Tibial nerve (tissue), 4 donors: ENCODE measurements at places on chromosomes 6 and 20. TPM values are rescaled to one million over a fixed set of nuclear protein-coding genes. Genes with fewer than 3 reads are reported as not detected.

The OR2J2 gene
- not detected for total RNA-seq

The HSPA12B gene
- total RNA-seq: 30.9 TPM

The ATAT1 gene
- 9.6 TPM for total RNA-seq

The SOBP gene
- total RNA-seq: 18.4 TPM

The SAMD3 gene
- 4.0 TPM for total RNA-seq

The LY6G6F gene
- total RNA-seq: not detected

The BNIP5 gene
- not detected for total RNA-seq

The PRSS16 gene
- total RNA-seq: not detected

The MAK gene
- total RNA-seq: not detected

- no peak overlapping the region for H3K27ac ChIP-seq
- H3K36me3 ChIP-seq: peaks cover 4% of the 10 kb centered on the region
- H3K4me3 ChIP-seq: no peak overlapping the region
- no peak for DNase-seq
These were observed 15.1 kb upstream of the ACAT2 start for GRCh38 chr6:159746759-159747158.

- DNase-seq: no peak
- H3K27me3 ChIP-seq: no peaks in the 10 kb centered on the region
- no peaks in the 10 kb centered on the region for H3K36me3 ChIP-seq
- no peak overlapping the region for H3K27ac ChIP-seq
- no peak overlapping the region for H3K4me3 ChIP-seq
These were observed 24.2 kb upstream of the CITED2 start for GRCh38 chr6:139398658-139399057.

- no peak for DNase-seq
- no peaks in the 10 kb centered on the region for H3K27me3 ChIP-seq
- H3K4me1 ChIP-seq: no peaks in the 10 kb centered on the region
- no peaks in the 10 kb centered on the region for H3K36me3 ChIP-seq
- H3K4me3 ChIP-seq: no peak overlapping the region
These were observed 13.2 kb upstream of the THBD start for GRCh38 chr20:23062632-23063031.

DNA sequence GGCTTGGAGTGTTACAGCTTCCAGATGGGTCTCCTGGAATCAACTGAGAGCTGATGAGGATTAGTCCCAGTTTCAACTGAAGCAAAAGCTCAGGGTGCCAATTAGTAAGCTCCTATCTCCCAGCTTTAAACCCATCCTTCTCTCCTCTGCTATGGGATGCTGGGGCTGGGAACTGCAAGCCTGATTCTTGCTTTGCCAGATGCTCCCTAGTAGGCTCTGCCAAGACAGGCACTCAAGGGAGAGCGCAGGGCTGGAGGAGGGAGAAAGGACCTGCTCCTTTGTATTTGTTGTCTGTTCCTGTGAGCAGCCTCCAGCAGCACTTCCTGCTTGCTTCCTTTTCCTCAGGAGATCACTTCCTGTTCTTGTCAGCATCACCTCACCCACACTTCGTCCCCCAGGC is 309.7 kb downstream of the KIF16B start:
- no peaks in the 10 kb centered on the region for H3K36me3 ChIP-seq
- H3K27ac ChIP-seq: no peak overlapping the region
- no peak for DNase-seq
- H3K4me3 ChIP-seq: no peak overlapping the region
- no peaks in the 10 kb centered on the region for H3K27me3 ChIP-seq

DNA sequence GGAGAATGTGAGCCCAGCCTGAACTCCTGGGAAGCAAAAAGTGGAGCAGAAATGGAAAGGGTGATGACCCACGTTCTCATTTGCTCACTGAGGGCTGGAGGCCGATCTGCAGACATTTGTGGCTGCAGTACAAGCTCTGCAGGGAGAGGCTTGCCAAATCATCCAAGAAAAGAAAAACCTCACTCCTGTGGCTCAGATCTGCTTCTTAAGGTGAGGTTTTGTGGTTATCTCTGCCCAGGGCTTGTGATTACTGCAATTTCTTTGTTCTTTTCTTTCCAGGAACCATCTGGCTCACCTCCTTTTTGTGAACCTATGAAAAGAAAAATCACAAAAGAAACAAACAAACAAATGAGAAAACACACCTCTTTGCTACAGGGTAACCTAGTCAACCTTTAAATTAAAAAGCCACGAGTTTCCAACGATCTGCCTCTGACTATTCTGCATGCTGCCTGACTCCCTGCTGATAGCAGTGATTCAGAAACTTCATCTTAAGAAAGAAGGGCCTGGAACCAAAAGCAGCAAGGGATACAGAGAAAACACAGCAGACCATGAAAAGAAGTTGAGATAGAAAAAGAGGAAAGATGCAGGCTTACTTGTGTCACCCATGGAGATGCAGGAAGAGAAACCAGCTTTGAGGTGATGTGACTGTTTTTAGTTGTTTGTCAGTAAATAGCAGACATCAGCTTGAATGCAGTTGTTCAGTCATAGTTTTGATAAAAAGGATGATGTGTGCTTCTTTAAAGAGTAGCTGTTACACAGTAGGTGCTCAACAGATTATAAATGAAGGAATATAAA is 165.1 kb downstream of the LMBRD1 start:
- H3K27ac ChIP-seq: no peak overlapping the region
- no peak overlapping the region for H3K4me3 ChIP-seq
- H3K4me1 ChIP-seq: no peaks in the 10 kb centered on the region
- no peaks in the 10 kb centered on the region for H3K27me3 ChIP-seq
- no peak for DNase-seq
- no peaks in the 10 kb centered on the region for H3K36me3 ChIP-seq

DNA sequence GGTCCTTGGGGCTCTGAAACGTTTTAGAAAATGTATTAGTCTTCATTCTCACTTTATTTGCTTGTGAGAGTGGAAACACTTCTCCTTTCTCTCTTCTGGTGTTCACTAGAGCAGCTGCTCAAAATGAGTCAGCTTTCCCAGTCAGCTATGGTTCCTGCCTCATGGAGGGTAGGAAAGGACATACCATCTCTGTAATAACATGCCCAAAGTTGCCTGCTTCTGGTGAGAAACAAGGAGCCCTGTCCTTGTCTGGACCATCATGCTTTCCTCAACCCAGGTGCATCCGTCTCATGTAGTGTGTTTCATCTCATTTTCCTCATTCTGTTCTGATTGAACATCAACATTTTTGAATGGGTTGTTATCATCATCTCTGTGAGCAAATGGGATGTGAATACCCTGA is 17.1 kb upstream of the TINAG start:
- H3K27me3 ChIP-seq: no peaks in the 10 kb centered on the region
- no peak overlapping the region for H3K27ac ChIP-seq
- no peak for DNase-seq
- no peaks in the 10 kb centered on the region for H3K4me1 ChIP-seq
- H3K36me3 ChIP-seq: no peaks in the 10 kb centered on the region
- no peak overlapping the region for H3K4me3 ChIP-seq

- no peaks in the 10 kb centered on the region for H3K27me3 ChIP-seq
- peaks cover 28% of the 10 kb centered on the region for H3K4me1 ChIP-seq
These were observed at the start of gene HUS1B for GRCh38 chr6:656460-657252. HUS1B (minus strand) TSS chr6:657100; CDS start chr6:656944, 156 bp downstream.

DNA sequence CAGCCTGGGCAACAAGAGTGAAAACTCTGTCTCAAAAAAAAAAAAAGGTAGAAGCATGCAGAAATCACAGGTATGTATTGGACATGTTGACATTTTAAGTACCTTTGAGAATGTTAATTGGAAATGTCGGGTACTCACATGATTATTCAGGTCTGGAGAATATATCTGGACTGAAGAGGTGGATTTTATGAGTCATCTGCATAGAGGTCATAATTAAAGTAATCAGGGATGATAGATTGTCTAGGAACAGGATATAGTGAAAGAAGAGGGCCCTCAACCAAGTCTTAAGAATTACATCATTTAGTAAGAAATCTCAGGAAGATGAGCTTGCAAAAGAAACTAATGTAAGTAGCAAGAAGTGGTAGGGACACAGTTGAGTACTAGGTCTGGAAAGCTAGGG is 212.5 kb downstream of the UTRN start:
- peaks cover 7% of the 10 kb centered on the region for H3K4me1 ChIP-seq
- H3K27me3 ChIP-seq: no peaks in the 10 kb centered on the region

GRCh38 chr20:44532981-44533331 is 11.1 kb upstream of the SERINC3 start:
- H3K4me1 ChIP-seq: no peaks in the 10 kb centered on the region
- no peaks in the 10 kb centered on the region for H3K27me3 ChIP-seq
- no peak for DNase-seq

DNA sequence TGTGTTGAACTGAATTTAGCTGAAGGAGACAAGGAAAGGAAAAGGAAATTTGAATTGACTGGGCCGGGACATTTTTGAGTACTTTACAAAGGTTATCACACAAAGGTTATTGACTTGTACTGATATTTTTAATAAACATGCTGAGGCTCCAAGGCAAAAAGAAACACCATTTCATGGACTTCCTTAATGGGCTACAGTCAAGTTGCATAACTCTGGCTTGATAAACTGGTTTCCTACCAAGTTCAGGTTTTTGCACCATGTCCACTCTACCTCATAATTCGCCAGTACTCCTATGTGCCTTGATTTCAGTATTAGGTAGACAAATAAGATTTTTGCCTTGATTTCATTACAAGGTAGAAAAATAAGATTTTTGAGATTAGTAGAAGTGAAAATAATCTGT is 65.8 kb upstream of the FUT9 start:
- H3K4me1 ChIP-seq: no peaks in the 10 kb centered on the region
- H3K4me3 ChIP-seq: no peak overlapping the region
- no peak for DNase-seq
- H3K27ac ChIP-seq: no peak overlapping the region

DNA sequence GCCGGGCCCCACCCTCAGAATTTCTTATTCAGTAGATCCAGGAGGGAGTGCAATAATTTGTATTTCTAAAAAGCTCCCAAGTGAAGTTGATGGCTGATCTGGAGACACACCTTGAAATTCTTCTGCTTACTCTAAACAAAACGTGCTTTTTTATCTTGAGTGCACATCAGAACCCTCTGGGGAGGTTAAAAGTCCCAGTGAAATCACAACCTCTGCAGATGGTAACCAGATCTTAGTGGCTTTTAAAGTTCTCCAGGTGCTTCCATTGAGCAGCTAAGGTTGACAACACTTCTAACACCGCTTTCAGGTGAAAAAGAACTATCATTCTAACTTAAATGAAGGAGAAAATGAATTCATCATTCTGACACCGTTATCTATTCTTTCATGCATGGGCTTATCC is 45.6 kb upstream of the ESR1 start:
- no peak overlapping the region for H3K4me3 ChIP-seq
- DNase-seq: no peak
- H3K4me1 ChIP-seq: peaks cover 7% of the 10 kb centered on the region
- no peaks in the 10 kb centered on the region for H3K27me3 ChIP-seq

- no peaks in the 10 kb centered on the region for H3K27me3 ChIP-seq
- no peaks in the 10 kb centered on the region for H3K4me1 ChIP-seq
- no peak overlapping the region for H3K4me3 ChIP-seq
- peaks cover 75% of the 10 kb centered on the region for H3K36me3 ChIP-seq
- no peak overlapping the region for H3K27ac ChIP-seq
These were observed 69.7 kb upstream of the HINT3 start for GRCh38 chr6:125886914-125887313.

DNA sequence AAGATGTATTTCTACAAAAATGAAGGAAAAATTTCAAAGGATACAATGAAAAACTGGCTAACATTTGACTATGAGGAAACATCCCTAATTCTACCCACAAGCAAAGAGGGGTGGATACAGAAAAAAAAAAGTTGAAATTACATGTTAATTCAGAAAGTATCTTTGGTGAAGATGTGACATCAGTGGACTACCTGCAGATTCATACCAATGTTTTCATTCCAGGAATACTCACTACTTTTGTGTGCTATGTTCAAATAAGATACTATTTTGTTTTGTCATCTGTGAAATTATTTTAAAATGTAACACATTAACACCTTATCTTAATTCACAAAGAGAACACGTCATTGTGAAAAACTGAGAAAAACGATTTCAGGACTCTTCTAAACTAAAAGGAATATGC is 159.3 kb upstream of the SHLD1 start:
- no peak for DNase-seq
- H3K4me1 ChIP-seq: no peaks in the 10 kb centered on the region
- no peaks in the 10 kb centered on the region for H3K36me3 ChIP-seq
- no peak overlapping the region for H3K27ac ChIP-seq
- H3K4me3 ChIP-seq: no peak overlapping the region
- no peaks in the 10 kb centered on the region for H3K27me3 ChIP-seq

DNA sequence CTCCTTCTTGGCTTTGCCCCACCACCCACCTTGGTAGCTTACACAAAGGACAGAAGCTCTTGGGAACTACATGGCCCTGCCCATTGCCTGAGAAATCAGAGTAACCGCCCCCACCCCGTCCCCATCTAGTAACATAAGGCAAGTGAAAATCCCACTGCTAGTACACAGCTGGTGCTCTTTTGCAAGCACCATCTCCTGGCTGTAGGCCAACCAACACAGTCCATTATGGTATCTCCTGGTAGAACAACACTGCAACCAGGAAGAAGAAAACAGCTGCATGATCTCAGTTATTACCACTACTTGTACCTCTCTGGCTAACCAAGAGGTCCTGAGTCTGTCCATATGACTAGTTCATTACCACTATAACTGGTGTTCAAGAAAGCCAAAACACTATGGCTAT is 841.1 kb upstream of the MANEA start:
- no peak overlapping the region for H3K4me3 ChIP-seq
- H3K27me3 ChIP-seq: no peaks in the 10 kb centered on the region
- no peak overlapping the region for H3K27ac ChIP-seq
- no peaks in the 10 kb centered on the region for H3K36me3 ChIP-seq
- H3K4me1 ChIP-seq: no peaks in the 10 kb centered on the region

GRCh38 chr6:135162678-135163439 is 18.2 kb upstream of the MYB start:
- no peak overlapping the region for H3K27ac ChIP-seq
- H3K36me3 ChIP-seq: no peaks in the 10 kb centered on the region
- H3K4me3 ChIP-seq: no peak overlapping the region
- H3K27me3 ChIP-seq: no peaks in the 10 kb centered on the region

GRCh38 chr6:35413911-35414310 is 38.2 kb upstream of the FANCE start:
- no peak for DNase-seq
- H3K27me3 ChIP-seq: no peaks in the 10 kb centered on the region
- no peak overlapping the region for H3K4me3 ChIP-seq
- peaks cover 7% of the 10 kb centered on the region for H3K4me1 ChIP-seq

GRCh38 chr6:126017668-126018067 is 31.3 kb downstream of the TRMT11 start:
- no peak overlapping the region for H3K27ac ChIP-seq
- DNase-seq: no peak
- peaks cover 7% of the 10 kb centered on the region for H3K4me1 ChIP-seq
- H3K27me3 ChIP-seq: no peaks in the 10 kb centered on the region
- H3K4me3 ChIP-seq: no peak overlapping the region

DNA sequence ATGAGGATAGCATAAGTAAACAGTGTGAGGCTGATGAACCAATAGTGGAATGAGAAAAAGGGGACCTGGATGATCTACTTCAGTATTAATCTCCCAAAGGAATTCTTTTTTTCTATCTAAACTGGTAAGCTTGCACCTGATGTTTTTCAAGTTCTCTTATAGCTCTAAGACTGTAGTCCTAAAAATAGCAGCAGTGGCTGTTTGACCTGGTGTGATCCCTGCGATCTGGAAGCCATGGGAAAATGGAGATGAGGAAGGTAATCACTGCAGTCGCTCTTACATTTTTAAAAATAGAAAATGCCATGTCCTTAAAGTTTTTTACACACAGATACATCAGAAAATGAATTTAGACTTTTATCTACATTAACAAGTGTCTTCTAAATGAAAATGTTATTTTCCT is 926.4 kb upstream of the SLC35B3 start:
- no peak for DNase-seq
- no peaks in the 10 kb centered on the region for H3K36me3 ChIP-seq
- no peaks in the 10 kb centered on the region for H3K27me3 ChIP-seq
- no peak overlapping the region for H3K4me3 ChIP-seq
- no peak overlapping the region for H3K27ac ChIP-seq
